ENCODE measurements at places on chromosomes 2 and 18.

DNA sequence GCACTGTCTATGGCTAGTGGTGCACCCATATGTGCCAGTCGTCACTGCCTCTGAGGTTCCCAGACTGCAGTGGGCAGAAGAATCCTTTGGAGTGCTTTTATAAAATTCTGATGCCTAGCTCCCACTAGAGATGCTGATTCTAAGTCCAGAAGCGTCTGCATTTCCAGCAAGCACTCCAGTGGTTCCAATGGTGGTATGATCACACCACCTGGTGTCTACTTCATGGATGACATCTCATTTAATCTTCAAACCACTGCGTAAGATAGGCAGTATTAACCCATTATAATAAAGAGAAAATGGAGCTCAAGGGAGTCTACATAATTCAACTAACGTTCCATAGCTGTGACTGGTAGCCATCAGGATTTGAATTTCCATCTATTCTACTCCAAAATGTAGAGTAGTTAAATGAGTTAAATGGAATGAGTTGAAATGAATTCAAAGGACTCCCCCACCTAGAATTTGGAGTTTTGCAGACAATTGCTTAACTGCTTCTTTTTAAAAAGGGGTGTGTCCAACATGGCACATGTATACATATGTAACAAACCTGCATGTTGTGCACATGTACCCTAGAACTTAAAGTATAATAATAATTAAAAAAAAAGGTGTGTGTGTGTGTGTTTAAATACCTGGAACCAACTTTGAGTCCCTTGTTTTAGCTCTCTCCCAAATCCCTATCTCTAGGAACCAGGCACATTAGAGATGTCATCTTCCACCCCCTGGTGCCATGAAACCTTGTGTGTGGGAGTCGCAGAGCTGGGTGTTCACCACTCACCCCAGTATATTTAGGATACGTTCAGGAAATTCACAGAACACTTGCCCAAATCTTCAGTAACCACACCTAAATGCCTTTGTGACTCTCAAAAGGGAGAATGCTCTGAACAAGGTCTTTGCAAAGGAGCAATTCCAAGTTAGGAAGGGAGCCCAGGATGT, 14.1 kb downstream of the LAMA3 start:
- peak; percentile 29 for DNase-seq

GRCh38 chr2:147927053-147927588, 82.3 kb downstream of the ACVR2A start:
- DNase-seq = no peak

GRCh38 chr2:229392196-229392595, 121.1 kb upstream of the PID1 start:
- no peak for DNase-seq

DNA sequence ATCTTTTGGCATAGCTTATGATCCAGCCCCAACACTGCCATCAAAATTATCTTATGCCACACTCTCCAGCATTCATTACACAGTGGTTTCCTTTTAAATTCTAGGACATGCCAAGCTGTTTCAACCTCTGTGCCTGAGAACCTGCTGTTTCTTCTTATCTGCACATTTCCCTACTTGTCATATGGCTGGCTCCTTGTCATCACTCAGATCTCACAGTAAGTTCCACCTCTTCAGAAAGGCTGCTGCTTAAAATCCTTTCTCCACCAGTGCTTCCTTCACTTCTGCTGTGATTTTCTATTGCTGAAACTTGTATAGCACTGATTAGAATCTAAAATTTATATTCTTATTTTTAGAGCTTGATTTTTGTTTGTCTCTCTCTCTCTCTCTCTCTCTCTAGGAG, 43.4 kb downstream of the MC4R start:
- no peak for DNase-seq

GRCh38 chr2:75614162-75614651, 32.4 kb upstream of the MRPL19 start:
- no peak for DNase-seq

- DNase-seq = no peak
These were observed 34.6 kb downstream of the ASAP2 start for GRCh38 chr2:9241233-9241632.

DNA sequence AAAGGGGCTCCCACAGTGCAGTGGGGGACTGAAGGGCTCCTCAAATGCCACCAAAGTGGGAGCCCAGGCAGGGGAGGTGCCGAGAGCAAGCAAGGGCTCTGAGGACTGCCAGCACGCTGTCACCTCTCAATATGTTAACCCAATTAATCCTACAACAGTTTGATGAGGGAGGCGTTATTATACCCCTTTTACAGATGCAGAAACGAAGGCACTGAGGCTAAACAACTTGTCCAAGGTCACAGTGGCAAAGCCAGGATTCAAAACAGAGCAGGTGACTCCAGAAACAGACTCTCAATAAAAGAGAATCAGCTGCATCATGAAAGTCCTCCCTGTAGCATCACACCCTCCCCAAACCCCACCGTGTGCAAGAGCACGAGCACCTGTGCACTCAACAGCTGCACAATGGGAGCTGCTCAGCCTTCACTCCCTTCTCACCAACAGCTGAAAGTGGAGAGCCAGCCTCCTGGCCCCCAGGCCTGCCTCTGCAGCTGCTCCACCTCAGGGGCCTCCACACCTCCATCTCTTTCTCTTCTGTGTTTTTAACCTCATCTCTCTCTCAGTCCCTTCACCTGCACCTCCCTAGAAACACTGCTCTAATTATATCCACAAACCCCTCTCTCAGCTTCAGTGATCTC, 8.1 kb downstream of the NPC1 start:
- no peak for DNase-seq

DNA sequence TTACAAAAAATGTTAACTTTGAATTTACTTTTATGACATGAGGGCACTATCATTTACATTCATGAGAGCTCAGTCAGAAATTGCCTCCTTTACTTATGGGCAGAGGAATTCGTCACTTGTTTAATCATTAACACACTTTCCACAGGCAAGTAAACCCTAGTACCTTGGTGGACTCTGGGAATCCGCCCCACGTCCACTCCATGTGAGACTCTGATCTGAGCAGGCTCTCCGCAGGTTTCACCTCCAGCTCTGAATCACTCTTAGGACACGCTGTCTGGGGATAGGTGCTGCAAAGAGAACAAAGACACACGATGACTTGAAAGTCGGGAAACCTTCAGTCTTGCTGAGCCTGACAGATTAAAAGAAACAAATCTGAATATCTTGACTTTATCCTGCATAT, 73.6 kb downstream of the LPIN2 start:
- no peak for DNase-seq

- DNase-seq = no peak
These were observed 70.0 kb downstream of the CRACDL start for GRCh38 chr2:98866033-98866432.

- DNase-seq = no peak
These were observed 73.4 kb downstream of the ZFP36L2 start for GRCh38 chr2:43152741-43153647.

GRCh38 chr2:234980451-234981187, 28.8 kb downstream of the SH3BP4 start:
- no peak for DNase-seq
